Ovary (tissue), 10 donors: ENCODE measurements at places on chromosomes 2 and 18.

GRCh38 chr2:205937211-205937610 is 148.8 kb downstream of the INO80D start:
- DNase-seq = no peak

- no peak for DNase-seq
These were observed 88.8 kb upstream of the MAP4K4 start for GRCh38 chr2:101608408-101609310.

DNA sequence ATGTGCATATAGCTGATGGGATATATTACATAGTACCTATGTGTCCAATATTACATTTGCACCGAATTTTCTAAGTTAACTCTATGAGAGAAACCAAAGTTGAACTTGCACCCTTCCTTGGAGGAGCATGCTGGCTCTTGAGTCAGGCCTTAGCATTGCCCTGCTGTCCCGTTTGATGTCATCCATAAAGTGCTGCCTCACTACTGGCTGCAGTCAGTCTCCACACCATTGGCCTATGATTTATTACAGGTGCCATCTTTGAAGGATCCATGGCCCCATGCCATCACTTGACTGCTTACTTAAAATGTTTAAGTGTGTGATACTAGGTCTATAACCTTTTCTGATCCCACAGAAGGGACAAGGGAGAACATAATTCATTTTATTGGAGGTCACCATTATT is 249.3 kb upstream of the RBBP8 start:
- no peak for DNase-seq

DNA sequence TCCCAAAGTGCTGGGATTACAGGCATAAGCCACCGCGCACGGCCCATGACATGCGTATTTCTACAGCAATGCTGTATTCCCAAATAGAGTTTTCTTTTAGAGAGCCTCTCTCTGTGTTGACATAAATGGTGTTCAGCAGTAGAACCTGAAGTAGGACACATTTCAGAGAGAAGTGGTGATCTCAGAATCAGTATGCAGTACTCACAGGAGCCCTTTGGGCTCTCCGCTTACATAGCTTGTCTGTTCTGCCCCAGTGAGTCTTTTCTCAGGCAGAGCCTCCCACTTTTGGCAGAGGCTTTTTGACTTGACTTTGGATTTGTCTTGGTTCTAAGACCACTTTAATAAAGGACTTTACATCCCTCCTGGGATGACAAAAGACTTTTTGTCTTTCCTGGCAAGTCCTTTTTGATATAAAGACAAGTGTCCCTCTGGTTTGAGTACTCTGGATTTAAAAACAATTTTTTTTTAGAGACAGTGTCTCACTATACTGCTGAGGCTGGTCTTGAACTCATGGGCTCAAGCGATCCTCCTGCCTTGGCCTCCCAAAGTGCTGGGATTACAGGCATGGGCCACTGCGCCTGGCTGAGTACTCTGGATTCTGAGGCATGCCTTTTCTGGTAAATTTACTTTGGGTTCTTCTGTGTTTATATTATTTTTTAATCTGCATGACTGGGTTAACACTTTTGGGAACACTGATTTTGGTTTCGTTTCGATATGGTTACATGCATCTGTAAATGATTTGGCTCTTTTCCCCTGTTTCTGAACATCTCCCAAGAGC is 113.3 kb downstream of the SMAD2 start:
- DNase-seq = no peak

DNA sequence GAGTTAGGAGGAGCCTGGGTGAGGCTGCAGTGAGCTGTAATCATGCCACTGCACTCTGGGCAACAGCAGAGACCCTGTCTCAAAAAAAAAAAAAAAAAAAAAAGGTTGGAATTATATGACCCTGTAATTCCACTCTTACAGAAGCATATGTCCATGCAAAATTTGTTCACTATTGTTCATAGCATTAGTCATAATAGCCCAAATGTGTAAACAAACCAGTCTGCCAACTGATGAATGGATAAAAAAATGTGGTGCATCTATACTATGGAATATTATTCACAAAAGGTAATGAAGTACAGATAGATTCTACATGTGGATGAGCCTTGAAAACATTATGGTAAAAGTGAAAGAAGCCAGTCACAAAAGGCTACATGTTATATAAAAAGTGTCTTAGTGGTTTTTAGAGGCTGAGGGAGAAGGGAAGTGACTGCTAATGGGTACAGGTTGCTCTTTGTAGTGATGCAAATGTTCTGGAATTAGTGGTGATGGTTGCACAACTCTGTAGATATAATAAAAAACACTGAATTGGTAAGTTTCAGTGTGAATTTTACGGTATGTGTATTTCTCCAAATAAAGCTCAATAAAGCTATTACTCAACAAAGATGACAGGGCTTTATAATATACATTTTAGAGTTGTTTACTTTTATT is 9.4 kb downstream of the COA5 start:
- DNase-seq = no peak

GRCh38 chr2:99492721-99493120 is 2.9 kb upstream of the REV1 start:
- no peak for DNase-seq

DNA sequence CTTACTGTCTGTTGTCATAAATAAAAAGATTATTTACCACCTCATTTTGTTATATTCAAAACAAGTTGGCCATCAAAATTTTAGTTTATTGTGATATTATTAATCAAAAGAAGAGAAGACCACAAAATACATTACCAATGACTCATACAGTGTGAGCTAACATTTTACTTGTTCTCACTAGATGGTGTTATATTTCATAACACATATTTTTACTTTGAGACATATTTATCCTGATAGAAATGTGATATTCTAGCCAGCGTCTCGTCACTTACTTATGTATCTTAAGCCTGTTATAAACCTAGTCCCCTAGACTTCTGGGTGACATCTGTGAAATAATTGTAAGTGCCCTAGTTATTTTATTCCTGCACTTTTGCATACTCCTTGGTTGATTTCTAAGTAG is 263.2 kb downstream of the CDH7 start:
- DNase-seq = no peak

- DNase-seq = no peak
These were observed 41.1 kb downstream of the LDAH start for GRCh38 chr2:20781656-20782265.

DNA sequence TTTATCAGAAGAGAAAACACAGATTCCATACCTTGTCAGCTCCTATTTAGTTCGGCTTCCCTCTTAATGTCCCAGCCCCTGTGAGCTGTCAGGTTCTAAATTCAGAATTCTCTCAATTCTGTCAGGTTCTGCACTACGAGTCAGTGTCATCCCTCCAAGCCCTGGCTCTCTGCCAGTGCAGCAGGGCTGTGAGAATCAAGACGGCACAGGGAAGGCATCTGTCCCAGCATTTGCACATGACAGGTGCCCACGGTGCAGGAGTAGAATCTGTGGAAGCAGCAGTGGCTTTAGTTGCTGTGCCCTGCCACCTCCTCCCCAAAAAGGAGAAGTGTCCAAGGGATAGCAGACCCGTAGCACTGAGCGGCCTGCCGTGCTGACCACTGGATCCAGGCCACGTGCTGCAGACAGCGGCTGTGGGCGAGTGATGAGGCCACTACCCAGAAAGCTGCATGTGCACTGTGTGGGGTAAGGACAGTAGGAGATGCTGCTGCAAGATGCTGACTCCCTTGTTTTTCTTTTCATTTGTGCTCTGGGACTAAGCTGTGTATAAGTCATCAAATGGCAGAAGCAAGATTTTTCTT is 12.8 kb downstream of the RBFA start:
- DNase-seq = no peak

GRCh38 chr2:233480490-233481202 is 85.9 kb downstream of the USP40 start:
- DNase-seq = no peak

- no peak for DNase-seq
These were observed 136.2 kb downstream of the SP100 start for GRCh38 chr2:230552181-230552580.

DNA sequence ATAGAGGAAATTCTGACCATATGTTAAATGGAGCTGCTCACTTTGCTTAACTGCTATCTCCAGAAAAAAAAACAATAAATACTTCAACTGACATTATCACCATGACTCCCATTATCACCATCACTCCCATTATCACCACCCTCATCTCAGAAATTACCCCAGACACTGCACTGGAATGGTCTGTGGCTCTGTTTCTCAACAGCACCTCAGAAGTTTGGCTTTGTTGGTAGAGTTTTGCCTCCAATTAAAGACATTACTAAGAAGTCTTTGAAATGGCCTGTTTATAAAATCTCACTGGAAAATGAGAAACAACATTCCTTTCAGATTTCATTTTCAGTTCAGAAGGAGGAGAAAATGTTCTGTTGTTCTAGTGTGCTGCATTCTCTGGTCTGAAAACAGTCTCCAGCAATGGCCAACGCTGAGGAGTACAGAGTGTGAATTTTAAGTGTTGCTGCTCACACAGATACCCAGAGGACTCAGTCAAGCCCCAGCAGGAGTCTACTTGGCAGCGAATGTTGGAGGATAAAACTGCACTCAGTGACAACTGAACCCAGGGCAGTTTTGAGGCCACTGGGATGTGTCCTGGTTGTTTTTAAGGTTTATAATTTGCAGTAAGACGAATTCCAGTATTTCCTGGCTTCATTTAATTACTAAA is 364.5 kb upstream of the CDH2 start:
- no peak for DNase-seq

DNA sequence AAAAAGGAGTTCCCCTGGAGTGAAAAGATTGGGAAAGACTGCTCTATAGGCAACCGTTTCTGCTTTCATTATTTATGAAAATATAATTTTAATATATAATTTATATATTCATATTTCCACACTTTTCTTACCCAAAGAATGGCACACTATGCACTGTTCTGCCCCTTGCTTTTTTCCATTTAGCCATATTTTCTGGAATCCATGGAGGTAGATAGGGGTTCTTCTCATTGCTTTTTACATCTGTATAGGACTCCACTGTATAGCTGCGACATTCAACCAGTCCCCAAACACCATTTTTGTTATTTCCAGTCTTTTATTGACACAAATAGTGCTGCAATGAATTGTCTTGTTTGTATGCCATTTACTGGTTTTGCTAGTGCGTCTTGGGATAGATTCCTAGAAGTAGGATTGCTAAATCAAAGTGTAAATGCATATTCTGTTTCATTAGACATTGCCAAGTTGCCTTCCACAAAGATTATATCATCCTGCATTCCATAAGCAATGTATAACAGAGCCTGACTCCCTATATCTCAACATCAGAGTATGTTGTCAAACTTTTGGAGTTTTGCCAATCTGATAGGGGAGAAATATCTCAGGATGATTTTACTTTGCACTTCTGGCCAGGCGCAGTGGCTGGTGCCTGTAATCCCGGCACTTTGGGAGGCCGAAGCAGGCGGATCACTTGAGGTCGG is 26.6 kb upstream of the TCF7L1 start:
- no peak for DNase-seq

DNA sequence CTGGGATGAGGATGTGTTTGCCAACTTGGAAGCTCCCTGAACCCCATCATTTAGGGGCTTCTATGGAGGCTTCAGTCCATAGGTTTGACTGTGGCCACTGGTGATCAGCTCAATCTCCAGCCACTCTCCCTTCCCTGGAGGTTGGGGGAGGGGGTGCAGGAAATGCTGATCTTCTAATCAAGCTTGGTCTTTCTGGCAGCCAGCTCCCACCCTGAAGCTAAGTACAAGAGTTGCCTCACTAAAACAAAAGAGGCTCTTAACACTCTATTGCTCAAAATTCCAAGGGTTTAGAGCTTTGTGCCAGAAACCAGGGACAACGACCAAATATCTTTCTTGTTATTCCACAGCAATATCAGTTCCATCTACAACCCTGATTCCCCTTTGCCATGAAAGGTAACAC is 19.4 kb upstream of the MPPE1 start:
- no peak for DNase-seq

DNA sequence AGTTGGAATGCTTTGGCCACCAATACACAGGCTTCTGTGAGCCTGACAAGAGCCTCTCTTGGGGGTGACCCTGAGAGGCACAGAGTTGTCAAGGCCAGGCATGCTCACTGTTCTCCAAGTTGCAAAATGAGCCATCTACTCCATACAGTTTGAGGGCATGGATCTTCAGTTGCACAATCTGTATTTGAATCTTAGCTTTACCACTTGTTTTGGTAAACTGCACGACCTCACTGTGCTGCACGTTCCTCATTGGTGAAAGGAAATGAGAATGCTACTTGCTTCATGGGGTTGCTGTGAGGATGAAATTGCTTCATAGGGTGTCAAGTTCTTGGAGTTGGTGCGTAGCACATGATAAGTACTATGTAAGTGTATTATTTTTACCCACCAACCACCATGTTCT is 12.0 kb upstream of the HAAO start:
- no peak for DNase-seq

DNA sequence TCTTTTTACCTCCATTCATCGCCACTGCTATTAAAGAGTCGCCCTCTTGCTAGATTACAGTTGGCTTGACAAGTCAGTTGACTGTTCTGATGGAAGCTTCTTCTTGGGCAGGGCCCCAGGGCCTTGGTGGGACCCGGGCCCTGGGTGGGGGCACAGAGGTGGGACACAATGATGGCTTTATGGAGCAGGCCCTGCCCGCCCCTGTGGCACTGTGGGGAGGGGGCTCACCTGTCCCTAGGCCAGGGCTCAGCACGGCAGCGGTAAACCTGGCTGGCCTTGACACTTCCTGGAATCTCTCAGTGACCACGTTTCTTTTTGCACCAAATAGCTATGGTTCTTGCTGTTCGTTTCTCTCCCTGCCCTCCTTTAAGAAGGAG is 4.9 kb upstream of the HS6ST1 start:
- peak; percentile 27 for DNase-seq
